T-helper 1 cell treated with Interleukin-12 subunit alpha and Interleukin-12 subunit beta and Interleukin-4 antibody, amounts not matched to agents 30 ng/mL and 1 ng/mL, for 36 hours (primary cell): ENCODE measurements at places on chromosomes 12 and 14. TPM values are rescaled to one million over a fixed set of nuclear protein-coding genes. Genes with fewer than 3 reads are reported as not detected.

Gene KRT85
- not detected in 2 replicates for total RNA-seq

Gene ALDH1L2
- 0.78 and 1.2 TPM in 2 replicates for total RNA-seq

Gene COCH
- total RNA-seq: 0.20 and 0.51 TPM in 2 replicates

Gene KRT83
- total RNA-seq: not detected in 2 replicates

Gene DTX1
- total RNA-seq: 0.66 TPM in 1 of 2 replicates, not detected in the other

Gene SPX
- total RNA-seq: 0.95 and 1.2 TPM in 2 replicates

Gene SDR9C7
- total RNA-seq: not detected in 2 replicates

Gene SLCO1B1
- not detected in 2 replicates for total RNA-seq

Gene SCNN1A
- total RNA-seq: 0.07 TPM in 1 of 2 replicates, not detected in the other

Gene OAS2
- total RNA-seq: 213 and 215 TPM in 2 replicates

Gene FBRSL1
- 47.8 and 56.2 TPM in 2 replicates for total RNA-seq

Gene KRT86
- total RNA-seq: 1.9 and 3.4 TPM in 2 replicates

Gene GPD1
- total RNA-seq: 0.54 and 0.95 TPM in 2 replicates

Gene TOMM20L
- total RNA-seq: not detected in 2 replicates

Gene DPY19L2
- 0.32 and 0.56 TPM in 2 replicates for total RNA-seq

Gene KRT78
- total RNA-seq: not detected in 2 replicates

Gene WASHC3
- total RNA-seq: 43.9 and 49.7 TPM in 2 replicates

Gene OTUB2
- total RNA-seq: 2.9 and 3.3 TPM in 2 replicates

Gene TMEM63C
- total RNA-seq: 0.27 and 0.80 TPM in 2 replicates

Gene FLRT2
- total RNA-seq: not detected in 2 replicates

Gene TTC6
- total RNA-seq: not detected in 2 replicates
